Panc1 (cell line): ENCODE measurements at places on chromosomes 2 and 18.

GRCh38 chr18:51235009-51235789, 37.7 kb upstream of the MEX3C start:
- no peak for DNase-seq

GRCh38 chr2:56334622-56335021, 150.8 kb downstream of the CCDC85A start:
- no peak for DNase-seq

GRCh38 chr18:69559604-69560003, 158.9 kb downstream of the DOK6 start:
- DNase-seq: no peak

DNA sequence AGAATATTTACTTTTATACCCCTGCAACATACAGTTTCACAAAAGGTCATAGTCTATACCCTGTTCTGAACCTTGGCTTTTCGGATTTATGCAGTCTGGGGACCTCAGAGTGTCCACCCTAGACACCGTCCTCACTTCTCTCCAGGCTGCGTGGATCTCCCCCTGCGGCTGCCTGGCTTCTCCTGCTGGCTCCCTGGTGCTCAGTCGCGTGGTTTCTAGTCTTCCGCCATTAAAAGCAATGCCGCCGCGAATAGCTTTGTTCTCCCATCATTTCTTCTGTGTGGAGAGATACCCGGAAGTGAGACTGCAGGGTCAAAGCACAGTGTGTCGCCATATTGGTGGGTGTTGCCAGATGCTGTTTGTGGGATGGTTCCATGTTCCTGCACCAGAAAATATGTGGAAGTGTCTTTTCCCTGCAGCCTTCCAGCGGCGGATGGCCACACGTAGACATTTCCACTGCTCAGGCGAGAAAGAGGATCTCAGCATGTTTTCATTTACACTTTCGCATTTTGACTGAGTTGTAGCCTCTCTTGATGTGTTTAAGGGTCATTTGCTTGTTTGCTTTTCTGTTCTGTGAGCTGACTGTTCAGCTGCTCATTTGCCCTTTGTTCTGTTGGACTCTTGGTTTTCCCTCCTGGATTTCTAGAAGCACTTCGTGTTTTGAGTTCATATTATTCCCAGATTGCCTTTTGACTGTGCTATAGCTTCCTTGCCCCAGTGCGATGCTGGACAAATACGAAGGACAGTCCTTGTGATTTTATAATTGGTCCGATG, 22.9 kb upstream of the ASB1 start:
- no peak for DNase-seq

GRCh38 chr2:239507576-239508258, 106.9 kb upstream of the HDAC4 start:
- DNase-seq: no peak

DNA sequence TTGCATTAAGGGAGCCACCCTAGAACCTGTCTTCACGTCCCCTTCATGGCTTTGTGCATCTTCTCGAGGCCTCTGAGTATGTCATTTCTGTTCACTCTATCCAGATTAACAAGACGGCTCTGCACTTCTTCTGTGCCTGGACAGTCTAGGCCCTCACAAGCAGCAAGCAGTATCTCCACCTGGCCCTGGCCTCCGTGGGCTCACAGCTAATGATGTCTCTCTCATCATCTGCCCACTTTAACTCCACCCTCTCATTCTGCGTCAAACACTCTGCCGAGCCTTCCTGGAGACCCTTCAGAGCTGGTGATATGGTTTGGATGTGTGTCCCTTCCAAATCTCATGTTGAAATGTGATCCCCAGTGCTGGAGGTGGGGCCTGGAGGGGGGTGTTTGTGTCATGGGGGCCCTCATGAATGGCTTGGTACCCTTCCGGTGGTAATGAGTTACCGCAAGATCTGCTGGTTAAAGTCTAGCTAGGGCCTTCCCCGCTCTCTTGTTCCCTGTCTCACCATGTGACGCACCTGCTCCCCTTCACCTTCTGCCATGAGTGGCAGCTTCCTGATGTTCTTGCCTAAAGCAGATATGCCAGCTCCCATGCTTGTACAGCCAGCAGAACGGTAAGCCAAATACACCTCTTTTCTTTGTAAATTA, 132.5 kb upstream of the ID2 start:
- no peak for DNase-seq

DNA sequence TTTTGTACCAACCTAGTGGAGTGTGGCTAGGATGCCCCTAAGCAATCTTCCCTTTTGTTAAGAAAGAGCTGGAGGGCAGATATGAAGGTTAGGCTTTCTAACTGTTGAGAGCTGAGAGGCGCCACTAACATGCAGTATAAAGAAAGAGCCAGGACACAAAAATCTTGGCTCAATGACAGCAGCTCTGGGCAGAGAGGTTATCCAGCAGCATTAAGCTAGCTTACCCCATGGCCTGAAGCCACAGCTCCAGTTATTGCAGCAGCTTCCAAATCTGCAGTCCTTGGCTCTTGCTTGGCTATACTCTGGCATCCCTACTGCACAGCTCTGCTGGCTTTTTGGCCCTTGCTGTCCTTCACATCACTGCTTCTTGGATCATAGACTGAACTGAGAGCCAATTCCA, 213.4 kb downstream of the GPD2 start:
- no peak for DNase-seq

- DNase-seq: no peak
Measured at GRCh38 chr2:128452024-128452411, 133.3 kb upstream of the HS6ST1 start.

- DNase-seq: no peak
Measured at GRCh38 chr2:216285701-216286100, 86.6 kb downstream of the MARCHF4 start.

DNA sequence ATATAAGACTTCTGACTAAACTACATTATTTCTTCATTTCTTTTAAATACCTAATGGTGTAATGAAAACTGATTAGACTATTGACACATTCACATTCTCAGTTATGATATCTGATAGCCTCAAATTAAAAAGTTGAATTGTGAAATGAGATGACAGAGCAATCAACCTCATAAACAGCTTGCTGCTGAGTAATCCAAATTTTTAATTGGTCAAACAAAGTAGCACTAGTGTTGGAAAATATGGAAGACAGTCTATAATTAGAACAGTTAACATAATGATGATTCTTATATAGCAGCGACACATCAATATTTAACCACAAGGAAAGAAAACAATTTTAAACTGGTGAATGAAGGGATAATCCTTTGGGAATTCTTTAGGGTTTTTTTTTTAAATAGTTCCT, 91.9 kb upstream of the LRP1B start:
- DNase-seq: no peak

DNA sequence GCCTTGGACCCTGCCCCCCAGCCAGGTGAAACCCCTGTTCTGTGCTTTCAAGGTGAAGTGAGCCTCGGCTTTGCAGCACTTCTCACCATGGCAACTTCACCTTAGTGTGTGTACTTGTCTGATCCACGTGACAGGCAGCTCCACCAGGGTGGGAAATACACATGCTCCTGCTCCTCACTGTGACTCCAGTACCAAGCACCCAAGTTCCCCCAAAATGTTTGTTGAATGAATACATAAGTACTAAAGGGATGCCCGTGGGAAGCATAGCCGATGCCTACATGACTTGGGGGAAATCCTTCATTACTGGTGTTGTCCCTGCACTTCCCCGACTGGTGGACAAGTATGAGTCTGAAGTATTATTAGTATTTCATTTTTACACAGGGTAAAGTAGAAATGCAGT, 41.8 kb upstream of the GBX2 start:
- DNase-seq: no peak

GRCh38 chr2:8986327-8986976, 17.0 kb downstream of the MBOAT2 start:
- no peak for DNase-seq

GRCh38 chr2:17605696-17606095, 65.2 kb downstream of the VSNL1 start:
- DNase-seq: no peak

GRCh38 chr2:143833015-143833660, 686.8 kb downstream of the ZEB2 start:
- no peak for DNase-seq

GRCh38 chr2:20959252-20959651, 84.6 kb downstream of the APOB start:
- DNase-seq: no peak

DNA sequence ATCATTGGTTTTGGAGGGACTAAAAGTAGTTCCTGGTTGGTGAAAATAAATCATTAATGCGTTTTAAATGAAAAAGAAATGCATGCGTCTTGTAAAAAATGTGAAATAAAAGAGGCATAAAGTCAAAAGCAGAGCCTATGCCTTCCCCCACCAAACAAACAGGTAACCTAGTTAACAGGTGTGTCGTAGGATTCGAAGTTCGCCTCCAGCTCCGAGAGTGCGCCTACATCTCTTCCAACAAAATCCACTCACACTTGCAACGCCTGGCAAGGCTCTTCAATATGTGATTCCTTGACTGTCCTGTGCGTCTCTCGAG, 677 bp upstream of the SMAD4 start:
- DNase-seq: no peak

- no peak for DNase-seq
Measured at GRCh38 chr2:86213699-86214502, 14.6 kb downstream of the MRPL35 start.

DNA sequence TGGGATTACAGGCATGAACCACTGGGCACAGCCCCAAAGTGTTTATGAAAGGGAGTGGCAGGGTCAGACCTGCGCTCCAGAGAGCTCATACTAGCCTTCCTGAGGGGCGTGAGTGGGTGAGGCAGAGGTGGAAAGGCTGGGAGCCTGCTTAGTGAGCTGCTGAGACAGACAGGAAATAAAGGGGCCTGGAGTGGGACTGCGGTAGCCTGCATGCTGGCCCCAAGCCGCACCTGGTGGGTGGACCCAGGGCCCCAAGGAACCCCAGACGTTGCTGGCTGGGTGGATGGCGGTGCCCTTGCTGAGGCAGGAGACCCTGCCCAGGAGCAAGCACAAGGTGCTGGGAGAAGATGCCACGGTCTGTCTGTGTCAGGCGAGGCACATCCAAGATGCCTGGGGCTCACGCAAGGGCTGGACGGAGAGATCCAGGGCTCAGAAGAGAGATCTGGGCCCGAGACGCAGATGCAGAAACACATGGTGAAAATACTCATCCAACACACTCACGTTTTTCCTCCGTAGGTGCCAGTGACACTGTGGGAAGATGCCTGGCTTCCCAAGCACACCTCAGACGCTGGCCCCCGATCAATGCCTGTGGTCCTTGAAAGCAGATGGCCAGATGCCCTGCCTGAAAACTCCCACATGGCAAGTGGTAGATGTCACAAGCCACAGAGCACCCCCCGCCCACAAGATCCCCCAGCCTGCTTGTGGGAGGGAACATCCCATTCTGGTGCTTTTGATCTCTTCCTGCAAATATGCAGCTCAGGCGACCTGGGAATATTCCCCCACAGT, 151.1 kb downstream of the GLI2 start:
- no peak for DNase-seq

DNA sequence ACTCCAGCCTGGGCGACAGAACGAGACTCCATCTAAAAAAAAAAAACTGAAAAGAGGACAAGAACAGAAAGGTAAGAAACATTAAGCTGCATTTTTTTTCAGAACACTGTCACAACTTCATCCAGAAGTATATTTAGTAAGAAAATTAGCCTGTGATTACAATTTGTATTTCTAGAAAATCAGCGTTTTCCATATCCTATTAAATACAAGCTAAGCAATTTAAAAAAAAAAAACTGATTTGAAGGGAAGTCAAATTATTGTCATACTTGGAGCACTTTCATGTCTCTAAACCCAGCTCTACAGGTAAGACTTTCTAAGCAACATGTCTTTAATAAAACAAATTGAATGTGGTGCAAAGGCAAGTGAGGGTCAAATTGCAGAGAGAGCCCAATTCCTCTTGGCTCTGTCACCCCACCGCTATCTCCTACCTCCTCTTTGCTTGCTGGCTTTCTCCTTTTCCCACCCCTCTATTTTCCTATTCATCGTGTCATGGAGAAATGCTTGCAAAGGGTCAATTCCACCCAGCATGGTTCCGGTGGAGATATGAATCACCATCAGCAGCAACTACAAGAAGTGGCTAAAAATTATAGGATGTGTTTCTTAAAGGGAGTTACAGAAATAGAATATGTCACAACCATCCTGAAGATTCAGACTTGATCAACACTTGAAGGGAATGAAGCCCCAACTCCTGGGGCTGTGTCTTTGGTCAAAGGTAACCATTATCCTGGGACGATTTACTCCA, 68.4 kb upstream of the BCL11A start:
- no peak for DNase-seq

- no peak for DNase-seq
Measured at GRCh38 chr2:162085090-162085891, 11.3 kb upstream of the DPP4 start.

- DNase-seq: no peak
Measured at GRCh38 chr2:204539019-204539385, 6.3 kb upstream of the PARD3B start.
